ENCODE measurements at places on chromosomes 1 and 21. TPM values are rescaled to one million over a fixed set of nuclear protein-coding genes. Genes with fewer than 3 reads are reported as not detected.

- no peak for DNase-seq
- H3K4me3 ChIP-seq = no peak overlapping the region
These were observed 80.2 kb upstream of the GADD45A start for GRCh38 chr1:67604778-67605177.

DNA sequence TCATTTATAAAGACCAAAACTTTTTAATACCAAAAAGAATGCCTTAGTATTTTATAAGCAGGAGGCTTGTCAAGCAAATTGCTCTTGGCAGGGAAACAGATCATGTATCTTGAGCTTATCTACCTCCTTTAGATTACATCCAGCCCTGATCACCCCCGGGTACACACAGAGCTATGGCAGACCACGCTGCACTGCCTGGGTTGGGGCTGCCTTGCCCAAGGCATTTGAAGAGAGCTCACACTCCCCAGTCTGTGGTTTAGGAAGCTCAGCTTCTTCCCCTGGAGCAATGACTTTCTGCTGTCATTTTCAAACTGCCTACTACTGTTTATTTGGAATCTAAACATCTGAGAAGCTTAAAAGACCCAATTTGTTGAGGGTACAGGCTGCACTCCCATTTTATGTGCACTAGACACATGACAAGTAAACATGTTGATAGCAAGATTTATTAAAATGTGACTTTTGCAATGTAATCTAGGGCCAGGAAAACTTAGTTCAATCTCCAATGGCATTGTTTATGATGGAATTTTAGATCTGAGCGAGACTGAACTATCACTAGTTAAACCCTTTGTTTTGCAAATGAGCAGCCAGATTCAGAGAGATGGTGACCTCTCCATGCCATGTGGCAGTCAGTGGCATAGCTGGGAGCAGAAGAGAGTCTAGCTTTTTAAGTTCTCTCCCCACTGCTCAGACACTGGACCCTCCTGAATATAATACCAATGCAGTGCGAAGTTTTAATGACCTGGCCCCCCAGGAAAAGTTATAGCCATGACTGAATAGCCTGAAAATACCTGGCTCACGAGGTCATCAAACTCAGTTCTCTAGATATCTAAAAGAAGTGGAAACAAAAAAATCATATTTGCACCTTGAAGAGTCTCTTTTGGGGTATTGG lies 214.9 kb downstream of the HLX start:
- H3K27ac ChIP-seq = no peak overlapping the region
- H3K4me3 ChIP-seq = no peak overlapping the region
- peaks cover 7% of the 10 kb centered on the region for H3K4me1 ChIP-seq
- DNase-seq = no peak

GRCh38 chr1:2830761-2831425 lies 29.4 kb upstream of the TTC34 start:
- H3K4me3 ChIP-seq = no peak overlapping the region
- H3K4me1 ChIP-seq = no peaks in the 10 kb centered on the region
- H3K27ac ChIP-seq = no peak overlapping the region

DNA sequence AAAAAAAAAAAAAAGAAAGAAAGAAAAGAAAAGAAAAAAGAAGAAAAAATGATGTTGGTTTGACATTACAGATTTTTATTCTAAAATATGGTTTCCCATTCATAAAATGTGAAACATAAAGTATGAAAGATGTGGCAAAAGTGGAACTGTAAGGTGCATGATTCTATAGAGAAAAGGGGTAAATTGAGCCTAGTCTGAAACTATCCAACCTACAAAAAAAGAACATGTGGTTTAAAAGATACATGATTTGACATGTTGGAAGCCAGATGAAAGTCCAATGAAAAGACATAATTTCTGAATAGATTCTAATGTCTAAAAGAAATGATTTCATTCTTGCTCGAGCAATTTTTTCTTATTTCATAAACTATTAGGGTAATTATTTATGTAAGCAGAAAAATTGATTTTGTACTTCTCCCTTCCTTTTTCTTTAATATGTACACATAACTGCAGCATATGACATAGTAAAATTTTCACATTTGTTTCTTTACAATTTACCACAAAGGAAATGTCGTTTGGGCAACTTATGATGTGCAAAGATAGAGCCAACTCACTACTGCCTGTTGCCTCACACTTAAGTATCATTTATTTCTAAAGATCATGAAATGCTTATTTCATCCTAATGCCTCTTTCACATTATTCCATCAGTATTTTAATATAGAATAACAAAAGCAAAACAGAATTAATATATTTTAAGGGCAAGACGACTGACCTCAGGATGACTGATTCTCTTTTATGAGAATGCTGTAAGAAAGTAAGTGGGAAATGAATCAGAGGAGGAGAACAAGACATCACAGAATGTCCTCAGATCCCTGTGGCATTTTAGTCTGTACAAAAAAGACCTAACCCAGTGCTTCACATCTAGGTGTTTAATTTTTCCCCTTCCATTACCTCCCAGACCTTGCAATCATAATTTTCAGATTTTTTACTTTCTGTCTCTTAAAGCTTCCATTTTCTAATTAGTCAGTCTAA lies 165.8 kb upstream of the HMCN1 start:
- no peak overlapping the region for H3K4me3 ChIP-seq
- peaks cover 3% of the 10 kb centered on the region for H3K27me3 ChIP-seq
- H3K27ac ChIP-seq = no peak overlapping the region
- no peaks in the 10 kb centered on the region for H3K4me1 ChIP-seq
- H3K36me3 ChIP-seq = no peaks in the 10 kb centered on the region
- DNase-seq = no peak

DNA sequence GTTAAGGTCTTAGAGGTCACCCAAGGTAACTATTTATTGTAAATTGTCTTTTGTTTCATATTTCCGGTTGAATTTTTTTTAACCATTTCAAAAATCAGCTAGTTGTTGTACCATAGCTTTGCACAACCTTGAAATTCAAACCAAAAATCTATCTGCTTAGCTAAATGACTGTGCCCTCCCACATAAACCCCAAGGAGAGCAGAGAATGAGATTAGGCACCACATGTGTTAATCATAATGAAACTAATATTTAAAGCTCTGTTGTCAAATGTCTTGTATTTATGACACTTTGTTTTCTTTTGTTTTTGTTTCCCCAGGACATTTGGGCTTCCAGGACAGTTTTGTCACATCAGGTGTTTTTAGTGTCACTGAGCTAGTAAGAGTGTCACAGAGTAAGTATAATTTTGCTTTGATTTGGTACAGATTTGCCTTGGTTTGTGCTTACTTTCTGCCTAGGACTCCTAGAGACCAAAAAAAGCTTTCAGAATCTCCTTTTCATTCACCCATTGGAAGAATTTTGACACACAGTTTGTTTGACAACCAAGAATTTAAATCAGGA lies 249.9 kb downstream of the NFIA start:
- H3K27ac ChIP-seq = no peak overlapping the region
- H3K27me3 ChIP-seq = peaks cover 2% of the 10 kb centered on the region
- DNase-seq = no peak
- H3K36me3 ChIP-seq = no peaks in the 10 kb centered on the region
- H3K4me1 ChIP-seq = peaks cover 2% of the 10 kb centered on the region
- H3K4me3 ChIP-seq = no peak overlapping the region

The SEC16B gene
- 0.49 TPM for total RNA-seq
